Forelimb muscle (tissue), 1 donor: ENCODE measurements at places on chromosomes 16 and 17.
A peak's percentile ranks its signal among the peaks of the same experiment; 100 is the strongest.

GRCh38 chr17:78185981-78186691 is 716 bp downstream of the TK1 start:
- DNase-seq, result no peak

DNA sequence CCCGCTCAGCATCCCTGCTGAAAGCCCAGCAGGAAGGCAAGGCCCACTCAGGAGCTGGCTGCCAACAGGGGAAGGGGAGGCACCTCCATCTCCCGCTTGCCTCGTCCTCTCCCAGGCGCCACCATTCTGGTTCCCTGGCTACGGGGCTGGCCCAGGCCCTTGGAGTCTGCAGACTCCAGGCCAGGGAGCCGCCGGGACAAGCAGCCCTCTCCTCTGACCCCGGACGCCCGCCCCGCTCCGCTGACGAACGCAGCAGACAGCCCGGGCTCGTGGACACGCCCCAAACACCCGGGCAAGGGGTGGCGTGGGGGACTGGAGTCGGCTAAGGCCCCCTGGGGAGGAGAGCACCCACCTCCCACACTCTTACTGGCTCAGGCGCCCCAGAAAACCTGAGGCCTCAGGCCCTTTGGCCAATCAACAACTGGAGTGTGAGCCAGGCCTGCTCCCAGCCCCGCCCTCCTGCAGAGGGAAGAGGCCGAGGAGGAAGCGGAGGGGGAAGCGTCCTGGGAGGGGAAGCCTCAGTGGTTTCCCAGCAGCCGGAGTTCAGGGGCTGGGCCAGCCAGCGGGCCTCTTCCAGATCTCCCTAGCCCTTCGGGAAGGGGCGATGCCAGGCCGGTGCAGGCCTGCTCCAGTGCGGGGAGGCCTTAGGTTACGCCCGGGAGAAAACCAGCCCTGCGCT is 4.2 kb downstream of the MNT start:
- peak; percentile 76 for DNase-seq

DNA sequence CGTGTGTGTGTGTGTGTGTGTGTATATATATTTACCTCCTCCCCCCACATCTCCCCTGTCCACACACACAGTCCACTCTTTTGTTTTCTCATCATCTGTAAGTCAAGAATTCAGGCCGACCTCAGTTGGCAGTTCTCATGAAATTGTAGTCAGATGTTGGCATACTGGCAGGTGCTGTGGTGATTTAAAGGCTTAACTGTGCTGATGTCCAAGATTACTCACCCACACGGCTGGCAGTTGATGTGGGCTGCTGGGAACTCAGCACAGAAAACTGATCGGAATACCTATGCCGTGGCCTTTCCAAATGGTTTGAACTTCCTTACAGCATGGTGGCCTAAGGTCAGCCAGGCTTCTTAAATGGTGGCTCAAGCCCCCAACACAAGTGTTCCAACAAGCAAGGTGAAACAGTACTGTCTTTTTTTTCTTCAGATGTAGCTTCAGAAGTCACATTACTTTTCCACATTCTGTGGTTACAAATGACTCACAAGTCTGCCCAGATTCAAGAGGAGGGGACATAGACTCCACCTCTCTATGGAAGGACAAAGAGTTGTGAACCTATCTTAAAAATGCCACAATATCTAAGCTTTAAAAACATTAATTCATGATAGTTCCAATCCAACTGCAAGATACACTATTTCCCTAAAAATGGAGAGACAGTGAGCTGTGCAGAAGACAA is 198.5 kb upstream of the HS3ST4 start:
- DNase-seq, result no peak

GRCh38 chr17:77212081-77212832 is 71.5 kb downstream of the SEC14L1 start:
- DNase-seq, result no peak

DNA sequence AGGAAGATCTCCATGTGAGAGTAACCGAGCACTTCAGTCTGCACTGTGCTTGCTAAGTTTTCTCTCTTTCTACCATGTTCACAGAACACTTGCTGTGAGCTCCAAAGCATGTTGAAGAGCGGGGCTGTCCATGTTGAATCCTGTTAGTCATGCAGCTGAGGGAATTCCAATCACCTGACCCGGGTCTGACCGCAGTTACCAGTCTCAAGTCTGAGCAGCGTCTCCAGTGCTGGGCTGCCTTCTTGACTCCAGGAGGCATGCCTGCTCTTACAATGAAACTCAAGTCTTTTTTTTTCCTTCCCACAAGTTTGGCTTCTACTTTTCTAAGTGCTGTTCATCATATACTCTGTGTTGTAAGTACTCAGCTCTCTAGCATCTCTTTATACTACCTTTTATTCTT is 44.3 kb downstream of the HOXB1 start:
- no peak for DNase-seq
